Immature natural killer cell (primary cell): ENCODE measurements at places on chromosomes 4 and X. TPM values are rescaled to one million over a fixed set of nuclear protein-coding genes. Genes with fewer than 3 reads are reported as not detected.
A peak's percentile ranks its signal among the peaks of the same experiment; 100 is the strongest.

GRCh38 chr4:169948271-169948670 is 77.9 kb downstream of the MFAP3L start:
- DNase-seq = no peak

GRCh38 chr4:6198278-6198677 is 2.1 kb downstream of the JAKMIP1 start:
- peak; percentile 47 for DNase-seq

DNA sequence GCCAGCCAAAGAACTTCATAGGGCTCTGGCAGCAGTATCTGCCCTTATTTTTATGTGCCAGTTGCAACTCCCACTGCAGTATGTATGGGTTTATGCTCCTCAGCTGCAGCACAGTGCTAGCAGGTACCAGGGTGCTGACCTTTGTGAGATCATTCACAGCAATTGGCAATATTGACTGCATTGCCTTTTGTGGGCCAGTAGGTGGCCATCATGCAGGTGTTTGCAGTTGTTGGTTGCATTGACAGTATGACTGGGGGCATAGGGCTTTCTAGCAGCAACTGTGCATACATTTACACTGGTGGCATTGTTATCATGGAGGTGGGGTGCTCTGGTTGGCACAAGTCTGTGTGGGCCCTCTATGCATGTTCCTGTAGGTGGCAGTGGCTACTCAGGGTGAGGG is 42.5 kb downstream of the FAAH2 start:
- DNase-seq = no peak

Gene ASB12
- polyA plus RNA-seq = 3.9 TPM

Gene HGFAC
- not detected for polyA plus RNA-seq

Gene PAK3
- not detected for polyA plus RNA-seq

- DNase-seq = no peak
Observed at GRCh38 chr4:38865445-38865844, 2.2 kb upstream of the FAM114A1 start.

Gene USO1
- 36.8 TPM for polyA plus RNA-seq

DNA sequence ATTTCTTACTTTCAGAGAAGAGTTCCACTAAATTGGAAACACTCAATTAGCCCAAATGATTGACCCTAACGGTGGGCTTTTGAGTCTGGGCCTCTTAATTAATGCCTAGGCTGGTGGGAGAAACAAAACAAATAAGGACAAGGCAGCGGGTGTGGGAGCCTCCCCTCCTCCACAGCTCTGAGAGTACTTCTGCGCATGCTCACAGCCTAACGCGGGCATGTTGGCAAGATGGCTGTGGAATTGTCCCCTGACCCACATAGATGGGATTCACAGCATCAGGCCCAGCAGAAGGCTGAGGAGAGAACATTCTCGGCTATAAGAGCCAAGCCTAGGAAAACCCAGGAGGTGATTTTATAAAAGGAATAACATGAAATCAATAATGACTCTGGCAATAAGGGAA is 230.1 kb downstream of the HS6ST2 start:
- no peak for DNase-seq

DNA sequence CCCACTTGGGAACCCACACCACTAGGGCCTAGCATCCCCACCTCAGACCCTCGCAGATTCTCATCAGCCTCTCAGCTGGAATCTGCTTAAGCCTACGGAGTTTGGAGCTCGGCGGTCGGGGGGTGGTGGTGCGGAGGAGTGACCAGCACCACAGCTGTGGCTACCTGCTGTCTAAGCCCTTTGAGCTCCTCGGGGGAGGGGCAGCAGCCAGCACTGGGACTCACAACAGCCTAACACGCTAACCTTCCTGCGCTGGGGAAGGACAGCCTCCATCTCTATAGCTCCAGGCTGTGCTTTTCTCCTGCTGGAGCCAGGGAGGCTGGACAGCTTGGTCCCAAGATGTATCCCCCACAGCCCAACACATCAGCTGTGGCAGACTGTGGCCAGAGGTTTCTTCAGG is 281.5 kb downstream of the USP46 start:
- no peak for DNase-seq

DNA sequence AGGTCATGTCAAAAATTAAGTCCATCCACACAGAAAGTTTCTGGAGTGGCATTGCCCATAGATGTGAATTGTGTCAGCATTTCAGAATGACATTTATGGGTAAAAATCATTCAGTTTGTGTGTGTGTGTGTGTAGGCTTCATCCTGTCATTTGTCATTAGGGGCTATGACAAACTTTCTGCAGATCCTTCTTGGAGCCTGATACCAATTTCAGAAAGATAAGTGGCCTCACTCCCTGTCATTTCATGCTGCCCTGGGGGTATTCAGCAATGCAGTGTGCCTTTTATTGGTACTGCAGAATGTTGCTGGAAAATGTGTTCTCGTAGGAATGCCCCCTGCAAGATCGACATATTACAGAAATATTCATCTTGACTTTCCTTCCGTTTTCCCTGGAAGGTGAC is 659.7 kb downstream of the NLGN4X start:
- DNase-seq = no peak

GRCh38 chrX:52031371-52031770 is 37.6 kb downstream of the MAGED4B start:
- DNase-seq = no peak

GRCh38 chr4:16006771-16007446 is 43.9 kb upstream of the FGFBP2 start:
- no peak for DNase-seq

- DNase-seq = no peak
Observed at GRCh38 chr4:6123116-6123515, 77.2 kb downstream of the JAKMIP1 start.

- no peak for DNase-seq
Observed at GRCh38 chr4:11223311-11223710, 205.4 kb downstream of the HS3ST1 start.

DNA sequence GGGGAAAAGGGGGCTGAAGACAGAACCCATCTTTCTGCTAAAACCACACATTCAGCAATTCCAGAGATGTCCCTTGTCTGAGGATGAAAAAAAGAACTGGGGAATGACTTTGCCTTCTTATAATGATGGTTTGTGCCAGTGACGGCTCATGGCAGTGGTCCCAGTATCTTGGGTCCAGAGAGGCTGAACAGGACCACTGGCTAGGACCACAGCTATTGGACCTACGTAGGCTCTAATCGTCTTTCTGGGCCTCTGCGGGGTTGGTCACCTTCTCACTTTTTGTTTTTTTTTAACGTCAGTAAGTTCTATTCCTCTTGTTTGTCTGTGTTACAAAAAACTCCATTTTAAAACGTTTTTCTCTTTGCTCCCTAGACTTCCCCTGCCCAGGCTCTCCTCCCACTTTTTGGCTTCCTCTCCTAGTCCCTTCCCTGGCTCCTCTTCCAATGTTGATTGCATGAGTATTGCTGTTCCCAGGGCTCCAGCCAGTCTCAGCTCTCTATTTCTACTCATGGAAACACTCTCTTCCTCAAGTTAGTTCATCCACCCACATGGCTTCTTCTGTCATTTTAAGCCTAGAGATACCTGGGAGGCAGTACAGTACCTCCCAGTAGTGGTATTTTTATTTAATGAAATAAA is 52.6 kb upstream of the STX18 start:
- DNase-seq = no peak

Gene MAGEA10
- polyA plus RNA-seq = not detected

DNA sequence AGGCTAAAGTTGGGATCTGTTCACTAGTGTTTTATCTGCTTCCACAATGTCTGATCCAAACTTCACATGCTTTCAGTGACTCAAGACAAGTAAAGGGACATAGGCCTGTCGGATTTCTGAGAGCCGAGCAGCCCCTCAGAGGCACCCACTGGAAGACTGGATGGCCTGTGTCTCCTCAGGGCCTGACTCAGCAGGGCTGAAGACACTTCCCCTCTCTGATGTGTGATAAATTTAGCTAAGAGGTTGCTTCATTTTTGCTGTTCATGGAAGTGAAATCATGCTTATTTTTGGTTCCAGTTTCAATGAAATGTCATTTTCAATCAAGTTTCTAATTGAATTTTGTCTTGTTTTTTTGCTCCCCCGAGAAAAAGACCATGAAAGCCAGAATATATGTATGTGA is 93.7 kb downstream of the MXRA5 start:
- DNase-seq = no peak

GRCh38 chr4:44927399-44928380 is 201.3 kb upstream of the GNPDA2 start:
- no peak for DNase-seq

DNA sequence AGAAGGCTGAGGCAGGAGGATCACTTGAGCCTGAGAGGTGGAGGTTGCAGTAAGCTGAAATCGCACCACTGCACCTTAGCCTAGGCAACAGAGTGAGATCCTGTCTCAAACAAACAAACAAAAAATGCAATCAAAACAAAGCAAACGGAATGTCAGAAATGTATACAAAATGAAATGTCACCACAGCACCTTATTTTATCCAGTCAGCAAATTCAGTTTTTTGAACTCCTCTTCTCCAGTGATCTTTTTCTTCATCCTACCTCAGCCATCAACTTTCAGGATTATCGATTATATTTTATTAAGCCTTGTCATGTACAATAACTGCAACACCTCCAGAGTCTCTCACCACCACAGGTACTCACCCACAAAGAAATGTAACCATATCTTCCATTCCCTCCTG is 31.1 kb upstream of the HPGDS start:
- no peak for DNase-seq

DNA sequence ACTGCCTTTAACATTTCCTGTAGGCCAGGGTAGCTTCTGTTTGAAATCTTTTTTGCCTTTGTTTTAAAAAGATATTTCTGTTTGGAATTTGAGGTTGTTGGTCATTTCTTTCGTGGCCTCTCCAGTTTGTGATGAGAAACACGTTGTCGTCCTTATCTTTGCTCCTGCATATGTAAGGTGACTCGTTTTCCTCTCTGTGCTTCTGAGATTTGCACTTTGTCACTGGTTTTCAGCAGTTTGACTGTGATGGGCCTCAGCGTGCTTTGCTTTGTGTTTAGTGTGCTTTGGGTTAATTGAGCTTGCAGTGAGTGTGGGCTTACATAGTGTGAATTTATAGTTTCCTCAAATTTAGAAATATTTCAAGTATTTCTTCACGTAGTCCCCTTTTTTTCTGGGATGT is 81.5 kb downstream of the FAM193A start:
- DNase-seq = no peak

Gene NLRP2B
- polyA plus RNA-seq = not detected

DNA sequence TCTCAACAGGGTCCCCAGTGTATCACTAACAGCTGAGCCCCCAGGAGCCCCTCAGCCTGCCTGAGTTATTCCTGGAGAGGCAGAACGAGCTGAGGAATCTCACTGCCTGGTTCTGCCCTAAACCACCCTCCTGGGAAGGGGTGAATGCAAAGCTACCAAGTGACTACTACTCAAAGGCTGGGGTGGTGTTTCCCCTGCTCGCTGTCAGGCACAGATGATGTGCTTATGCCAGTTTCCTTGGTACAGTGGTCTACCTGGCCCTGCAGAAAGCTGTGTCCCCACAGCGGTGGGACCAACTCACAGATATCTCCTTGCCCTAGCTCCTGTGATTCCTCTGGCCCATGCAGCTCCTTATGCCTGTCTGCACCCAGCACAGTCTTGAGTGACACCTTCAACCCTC is 35.4 kb upstream of the ASMTL start:
- no peak for DNase-seq

- no peak for DNase-seq
Observed at GRCh38 chr4:18056030-18056429, 34.5 kb upstream of the LCORL start.

DNA sequence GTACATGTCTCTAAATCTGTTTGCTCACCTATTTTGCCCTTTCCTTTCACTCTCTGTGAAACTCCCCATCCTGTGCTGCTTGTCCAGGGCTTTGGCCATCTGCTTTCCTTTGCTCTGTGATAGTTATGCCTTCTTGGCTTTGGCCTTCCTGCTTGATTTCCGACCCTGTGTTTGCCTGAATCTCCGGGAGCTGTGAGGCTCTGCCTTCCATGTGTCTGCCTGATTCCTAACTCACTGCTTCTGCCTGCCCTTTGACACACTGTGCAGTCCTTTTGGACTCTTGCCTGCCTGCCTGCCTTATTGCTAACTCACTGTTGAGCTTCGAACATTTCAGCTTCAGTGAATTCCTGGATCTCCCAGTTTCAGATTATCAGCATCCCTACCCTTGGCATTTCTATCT is 143.1 kb downstream of the C4orf33 start:
- DNase-seq = no peak

GRCh38 chr4:83785891-83786290 is 250.0 kb downstream of the GPAT3 start:
- no peak for DNase-seq

DNA sequence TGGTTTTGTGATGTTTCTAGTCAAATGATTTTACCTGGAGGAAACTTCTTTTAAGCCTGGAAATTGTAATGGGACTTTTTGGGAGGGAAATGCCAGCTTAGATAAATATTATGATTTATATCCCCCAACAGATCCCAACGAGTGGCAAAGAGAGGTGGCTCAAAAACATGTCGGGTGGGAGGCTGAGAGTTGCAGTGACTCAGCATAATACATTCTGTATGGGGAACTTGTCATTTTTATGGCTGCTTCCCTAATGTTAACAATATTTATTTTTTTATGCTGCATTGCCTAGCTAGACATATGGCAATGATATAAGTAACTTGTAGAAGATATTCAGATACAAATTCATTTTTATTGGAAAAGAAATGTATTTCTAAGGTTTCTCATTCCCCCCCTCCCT is 219.0 kb downstream of the ARHGAP10 start:
- DNase-seq = no peak

Gene PPP2R2C
- not detected for polyA plus RNA-seq

DNA sequence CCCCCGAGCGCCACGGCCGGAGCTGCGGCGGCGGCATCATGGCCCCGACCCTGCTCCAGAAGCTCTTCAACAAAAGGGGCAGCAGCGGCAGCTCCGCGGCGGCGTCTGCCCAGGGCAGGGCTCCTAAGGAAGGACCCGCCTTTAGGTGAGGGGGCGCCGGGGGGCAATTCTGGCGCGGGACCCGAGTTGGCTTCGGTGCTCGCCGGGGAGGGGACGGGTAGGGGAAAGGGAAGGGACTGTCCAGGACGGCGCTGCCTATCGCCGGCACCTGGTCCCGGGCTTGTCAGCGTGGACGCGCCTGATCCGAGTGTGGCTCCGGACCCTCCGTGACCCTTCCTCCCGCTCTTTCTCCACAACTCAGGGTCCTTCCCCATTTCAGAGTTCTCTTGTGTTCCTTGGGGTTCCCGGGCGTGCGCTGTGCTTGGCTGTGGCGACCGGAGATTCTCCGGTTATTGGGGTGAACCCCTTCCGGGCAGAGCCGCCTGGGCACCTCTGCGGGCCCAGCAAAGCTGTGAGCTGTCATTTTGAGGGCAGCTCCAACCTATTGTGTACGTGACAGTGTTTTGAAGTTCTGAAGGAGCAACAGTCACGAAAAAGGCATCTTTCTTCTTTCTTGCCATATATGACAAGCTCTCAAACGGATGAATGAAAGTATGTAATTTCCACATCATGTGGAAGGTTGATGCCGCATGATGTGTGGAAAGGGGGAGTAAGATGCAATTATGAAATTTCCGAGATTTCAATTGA is 522 bp downstream of the FNIP2 start:
- peak; percentile 51 for DNase-seq

Gene PABPC5
- not detected for polyA plus RNA-seq
